ENCODE measurements at places on chromosomes 7 and 10.

- DNase-seq = no peak
Observed at GRCh38 chr7:47782792-47783191, 165.5 kb downstream of the PKD1L1 start.

- peak; percentile 47 for DNase-seq
Observed at GRCh38 chr10:80459047-80459865, 5.1 kb downstream of the TSPAN14 start.

DNA sequence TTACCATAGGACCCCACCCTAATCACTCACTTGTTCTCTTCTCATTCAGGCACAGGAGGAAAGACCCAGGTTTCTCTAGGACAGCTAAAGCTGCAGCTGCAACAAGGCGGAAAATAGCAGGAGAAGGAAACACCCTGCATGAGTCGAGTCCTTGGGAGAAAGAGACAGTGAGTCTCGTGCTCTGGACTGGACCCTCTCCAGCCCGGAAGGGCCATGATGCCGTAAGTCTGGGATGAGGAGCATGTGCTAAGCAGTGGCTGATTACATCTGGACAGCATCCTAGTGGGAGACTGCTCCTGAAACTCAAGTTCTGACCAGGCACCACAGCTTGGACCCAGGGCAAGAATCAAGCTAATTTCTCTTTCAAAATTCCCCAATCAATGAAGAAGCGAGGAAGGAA lies 39.4 kb downstream of the FBXW4 start:
- DNase-seq = no peak

DNA sequence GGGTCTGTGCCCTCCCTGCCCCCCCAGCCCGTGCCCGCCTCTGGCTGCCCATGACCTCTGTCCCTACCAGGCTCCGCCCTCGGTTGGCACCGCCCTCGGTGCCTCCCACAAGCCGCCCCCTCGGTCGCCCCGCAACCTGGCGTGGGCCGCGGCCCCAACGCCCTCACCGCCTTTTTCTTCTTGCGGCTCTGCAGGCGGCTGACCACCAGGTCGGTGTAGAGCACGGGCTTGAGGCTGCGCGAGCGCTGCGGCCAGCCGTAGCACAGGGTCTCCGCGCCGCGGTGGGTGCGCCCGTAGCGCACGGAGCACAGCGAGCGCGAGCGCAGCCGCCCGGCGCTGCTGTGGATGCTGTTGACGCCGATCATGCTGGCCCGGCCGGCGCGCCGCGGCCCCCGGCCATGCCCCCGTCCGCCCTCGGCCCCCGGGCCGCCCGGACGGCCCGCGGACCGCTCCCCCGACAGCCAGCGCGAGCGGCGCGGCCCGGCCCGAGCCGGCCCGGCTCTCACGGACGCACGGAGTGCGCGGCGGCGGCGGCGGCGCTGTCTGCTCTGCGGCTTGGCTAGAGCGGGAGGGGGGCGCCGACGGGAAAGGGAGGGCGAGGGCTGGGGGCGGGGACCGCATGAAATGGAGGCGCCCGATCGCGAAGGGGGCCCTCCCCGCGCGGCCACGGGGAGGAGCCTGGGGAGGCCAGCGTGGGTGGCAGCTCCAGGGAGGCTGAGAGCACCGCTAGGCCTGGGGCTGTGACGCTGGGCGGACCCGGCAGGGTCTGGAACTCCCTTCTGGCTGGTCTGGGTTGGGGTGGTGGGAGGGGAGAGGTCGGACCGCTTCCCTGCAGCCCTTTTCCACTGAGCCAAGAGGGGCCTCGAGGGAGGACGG lies 9.6 kb downstream of the PSD start:
- peak; percentile 52 for DNase-seq

DNA sequence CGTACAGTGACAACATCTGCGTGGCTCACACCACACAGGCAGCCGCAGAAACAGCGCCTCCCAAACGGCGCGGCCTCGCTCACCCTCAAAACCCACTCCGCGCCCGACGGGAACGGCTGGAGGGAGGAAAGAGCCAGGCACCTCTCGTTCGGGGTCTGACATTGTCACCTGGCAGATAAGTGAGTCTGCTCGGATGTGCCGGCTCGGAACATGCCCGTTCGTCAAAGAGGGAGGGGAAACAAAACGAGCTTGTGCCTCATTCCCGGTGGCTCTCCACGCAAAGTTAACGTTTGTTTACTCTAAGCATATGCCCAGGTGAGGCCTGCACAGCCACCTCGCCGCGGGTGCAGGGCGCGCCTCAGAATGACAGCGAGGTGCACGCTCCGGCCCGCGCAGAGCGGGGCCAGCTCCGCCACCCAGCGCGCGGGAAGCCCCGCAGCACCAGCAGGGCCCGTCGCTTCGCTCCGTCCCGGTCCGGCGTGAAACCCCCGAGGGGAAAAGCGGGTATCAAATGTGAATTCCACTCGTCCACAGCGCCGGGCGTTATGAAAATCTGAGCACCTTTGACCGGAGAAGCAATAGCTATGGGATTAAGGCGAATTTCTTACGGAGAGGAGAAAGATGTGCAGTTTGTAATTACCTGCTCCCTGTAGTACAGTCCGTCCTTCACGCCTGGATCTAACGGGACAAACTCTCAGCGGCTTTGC lies 13.1 kb downstream of the CNPY1 start:
- DNase-seq = no peak

DNA sequence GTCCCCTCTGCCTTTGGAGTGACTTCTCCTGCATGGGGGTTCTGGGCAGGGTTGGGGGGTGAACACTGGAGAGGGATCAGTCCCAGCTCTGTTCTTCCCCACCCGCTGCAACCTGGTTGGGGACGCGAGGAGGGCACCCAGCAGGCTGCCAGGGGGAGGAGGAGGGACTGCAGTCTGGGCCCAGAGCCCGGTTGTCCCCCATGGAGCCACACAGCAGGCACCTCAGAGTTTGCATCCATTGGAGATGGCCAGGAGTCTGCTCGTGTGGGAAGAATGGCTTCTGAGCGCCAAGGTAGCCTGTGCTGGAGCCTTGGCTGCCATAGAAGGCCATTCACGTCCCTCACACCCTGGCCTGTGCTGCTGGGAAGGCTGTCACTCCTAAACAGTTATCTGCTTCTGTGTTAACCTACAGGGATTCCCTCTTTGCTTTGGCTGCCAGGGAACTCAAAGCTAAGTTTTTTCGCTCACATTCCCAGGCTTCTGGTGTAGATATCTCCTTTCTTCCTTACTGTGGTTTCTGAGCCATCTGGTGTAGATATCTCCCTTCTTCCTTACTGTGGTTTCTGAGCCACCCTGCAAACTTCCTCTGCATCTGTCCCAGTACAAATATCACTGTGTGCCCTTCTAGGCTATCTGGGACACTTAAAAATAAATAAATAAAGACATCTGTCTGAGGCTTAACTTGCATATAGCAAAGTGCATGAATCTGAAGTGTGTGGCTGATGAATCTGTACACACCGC lies 133.7 kb downstream of the LHPP start:
- DNase-seq = no peak

- no peak for DNase-seq
Observed at GRCh38 chr10:30911303-30911863, 120.3 kb downstream of the ZNF438 start.

DNA sequence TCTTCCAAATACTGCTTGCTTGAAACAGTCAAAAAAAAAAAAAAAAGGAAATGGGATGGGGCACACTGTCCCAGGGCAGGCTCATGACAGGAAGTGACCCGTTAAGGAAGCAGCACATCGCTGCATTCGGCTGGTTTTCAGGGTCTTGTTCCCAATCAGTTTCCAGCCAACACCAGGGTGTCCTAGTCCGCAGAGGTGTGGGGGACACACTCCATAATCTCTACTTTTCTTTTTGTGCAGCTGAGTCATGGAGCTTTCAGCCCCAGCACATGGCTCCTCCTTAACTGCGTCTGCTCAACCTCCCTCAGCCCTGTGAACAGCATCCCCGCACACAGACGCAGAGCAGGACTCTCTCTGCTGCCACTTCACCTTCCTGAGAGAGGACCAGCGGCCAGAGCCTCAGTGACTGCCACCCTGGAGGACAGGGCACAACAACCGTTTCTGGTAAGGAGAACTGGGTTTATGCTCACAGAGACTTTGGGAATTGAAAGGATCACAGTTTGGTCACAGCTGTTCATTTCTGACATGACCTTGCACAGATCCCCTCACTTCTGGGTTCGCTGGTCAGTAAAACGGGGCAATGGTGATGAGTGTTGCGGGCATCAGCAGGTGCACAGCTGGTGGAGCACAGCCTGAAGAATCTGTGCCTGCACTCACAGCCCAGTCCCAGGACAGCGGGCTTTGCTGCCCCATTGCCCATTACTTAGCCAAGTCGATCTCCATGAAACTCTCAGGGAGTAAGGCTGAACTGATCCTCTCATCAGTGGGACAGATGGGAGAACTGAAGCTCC lies at the start of gene GIMAP5:
GIMAP5 (plus strand) TSS at position 154 of the 791 bp plus-strand sequence. CDS start 3,467 bp downstream, outside the sequence.
- no peak for DNase-seq

DNA sequence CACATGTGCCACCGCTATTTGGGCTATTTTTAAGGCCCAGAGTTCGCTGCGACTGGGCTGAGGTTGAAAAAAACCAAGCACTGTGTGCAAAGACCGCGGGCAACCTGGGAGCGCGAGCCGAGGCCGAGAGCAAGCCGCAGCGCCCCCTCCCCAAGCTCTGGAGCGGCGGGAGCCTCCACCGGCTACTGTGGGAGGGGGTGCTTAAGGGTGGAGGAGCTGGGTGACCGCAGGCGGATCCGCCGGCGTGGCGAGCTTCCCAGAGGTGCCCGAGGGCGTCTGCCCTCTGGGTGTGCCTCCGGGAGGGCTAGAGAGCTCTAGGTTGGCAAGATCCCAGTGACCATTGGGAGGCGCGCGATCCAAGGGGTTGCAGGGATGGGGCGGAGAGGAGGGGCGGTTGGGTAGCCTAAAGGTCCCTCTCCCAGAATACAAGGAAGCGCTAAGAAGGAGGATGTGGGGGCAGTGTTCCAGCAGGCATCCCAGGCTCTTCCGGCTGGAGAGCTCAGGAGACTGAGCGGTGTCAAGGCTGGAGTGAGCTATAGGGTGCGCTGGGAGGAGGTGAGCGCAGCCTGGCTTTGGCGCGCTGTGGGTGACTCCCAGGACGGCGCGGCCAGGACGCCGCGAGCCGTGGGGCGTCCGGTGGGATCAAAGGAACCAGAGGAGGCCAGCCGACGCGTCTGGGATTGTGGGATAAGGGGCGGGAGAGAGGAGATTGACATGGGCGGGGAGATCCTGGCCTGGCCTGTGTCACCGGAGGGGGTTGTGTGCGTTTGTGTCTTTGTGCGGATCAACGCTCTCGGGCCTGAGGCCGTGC lies 8.0 kb downstream of the DLX5 start:
- DNase-seq = no peak

GRCh38 chr7:133252506-133252857 lies 396 bp upstream of the EXOC4 start:
- DNase-seq = no peak

DNA sequence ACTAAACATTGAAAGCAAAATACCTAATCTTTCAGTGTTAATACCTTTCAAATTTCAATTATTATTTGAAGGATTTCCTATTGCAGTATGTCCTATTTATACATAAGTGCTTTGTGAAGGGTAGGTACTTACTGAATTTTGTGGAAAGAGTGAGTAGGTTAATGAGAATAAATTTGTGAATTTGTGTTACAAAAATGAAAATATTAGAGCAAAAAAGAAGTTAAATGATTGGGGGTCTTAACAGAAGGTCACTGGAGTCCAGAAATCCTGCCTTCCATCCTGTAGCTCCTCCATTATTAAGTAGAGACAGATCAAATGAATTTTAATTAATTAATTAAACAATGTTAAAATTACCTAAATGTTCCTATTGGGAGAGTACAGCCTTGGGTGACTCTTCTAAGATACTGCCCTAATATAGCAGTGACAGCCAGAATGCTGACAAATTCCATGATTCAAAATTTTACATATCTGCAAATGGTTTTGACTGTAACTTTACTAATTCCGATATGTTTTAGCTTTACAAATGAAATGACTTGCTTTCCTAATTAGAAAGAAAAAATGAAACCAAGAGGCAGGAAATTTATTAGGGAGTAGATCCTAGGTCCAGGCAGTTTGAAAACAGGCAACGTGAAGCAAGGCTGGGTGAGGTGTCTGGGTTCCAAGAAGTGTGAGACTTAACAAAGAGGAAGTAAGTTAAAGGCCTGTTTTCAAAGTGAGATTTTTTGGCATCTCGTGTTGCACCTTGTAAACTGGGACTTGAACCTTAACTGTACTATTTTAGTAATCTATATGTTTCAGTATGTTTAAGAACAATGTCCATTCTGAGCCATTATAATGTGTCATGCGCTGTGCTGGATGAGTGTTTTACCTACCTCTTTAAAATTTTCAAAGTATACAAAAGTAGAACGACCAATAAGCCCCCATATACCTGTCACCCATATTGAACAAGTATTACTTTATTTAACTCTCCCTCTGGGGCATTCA lies 1.5 kb downstream of the PIK3CG start:
- DNase-seq = no peak

GRCh38 chr7:45924283-45924682 lies 3.2 kb upstream of the IGFBP3 start:
- no peak for DNase-seq

GRCh38 chr10:101011517-101012423 lies 12.2 kb downstream of the LZTS2 start:
- no peak for DNase-seq

GRCh38 chr10:3802526-3803265 lies 17.7 kb upstream of the KLF6 start:
- no peak for DNase-seq

DNA sequence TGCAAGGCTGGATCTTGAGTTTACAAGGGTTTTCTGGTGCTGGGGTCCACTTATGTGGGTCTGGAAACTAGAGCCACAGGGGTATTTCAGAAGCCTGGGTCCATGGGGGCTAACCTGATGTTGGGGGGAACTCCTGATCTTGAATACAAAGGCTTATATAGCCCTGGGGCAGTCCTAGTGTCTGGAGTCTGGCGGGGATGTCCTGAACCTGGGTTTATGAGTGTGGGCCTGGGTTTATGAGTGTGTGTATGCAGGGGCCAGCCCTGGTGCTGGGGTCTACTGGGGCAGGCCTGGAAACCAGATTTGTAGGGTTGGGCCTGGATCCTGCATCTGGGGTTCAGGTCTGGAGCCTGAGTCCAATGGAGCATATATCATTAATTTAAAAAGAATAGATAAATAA lies 146.5 kb upstream of the C1GALT1 start:
- no peak for DNase-seq

- DNase-seq = no peak
Observed at GRCh38 chr10:90856964-90857634, 740 bp downstream of the HTR7 start.

- no peak for DNase-seq
Observed at GRCh38 chr10:77926566-77927401, at the start of gene DLG5. Gene DLG5, minus strand, starts transcription at chr10:77926755. Its CDS starts 235 bp downstream, at chr10:77926520.

- peak; percentile 64 for DNase-seq
Observed at GRCh38 chr7:99312316-99313203, 13.1 kb upstream of the ARPC1A start.

- DNase-seq = no peak
Observed at GRCh38 chr10:92822964-92823363, 25.4 kb upstream of the EXOC6 start.

DNA sequence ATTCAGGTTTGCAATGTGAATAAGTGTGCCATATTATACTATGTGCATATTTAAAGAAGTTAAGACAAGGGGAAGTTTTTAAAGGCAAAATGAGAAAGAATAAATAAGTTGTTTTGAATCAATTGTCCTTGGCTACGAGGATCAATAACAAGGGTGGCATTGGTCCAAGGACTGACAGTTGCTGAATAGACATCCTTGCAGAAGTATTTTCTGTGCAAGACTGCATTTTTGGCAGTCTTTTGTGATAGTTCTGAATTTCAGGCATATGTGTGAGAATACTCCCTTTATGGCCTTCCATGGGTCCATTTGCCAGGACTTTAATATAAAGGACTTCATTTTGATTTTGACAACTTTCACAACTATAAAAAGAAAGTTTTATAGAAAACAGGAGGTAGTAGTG lies 5.4 kb upstream of the LIPA start:
- no peak for DNase-seq

Data from stimulated activated CD8-positive, alpha-beta memory T cell treated with anti-CD3 and anti-CD28 coated beads, Interleukin-4, amount 100 ng/mL, for 1 hour (primary cell).